Activated naive CD4-positive, alpha-beta T cell (primary cell): ENCODE measurements at places on chromosomes 12 and 14.

- no peak for DNase-seq
Observed at GRCh38 chr12:52759218-52759617, 17.9 kb downstream of the KRT76 start.

DNA sequence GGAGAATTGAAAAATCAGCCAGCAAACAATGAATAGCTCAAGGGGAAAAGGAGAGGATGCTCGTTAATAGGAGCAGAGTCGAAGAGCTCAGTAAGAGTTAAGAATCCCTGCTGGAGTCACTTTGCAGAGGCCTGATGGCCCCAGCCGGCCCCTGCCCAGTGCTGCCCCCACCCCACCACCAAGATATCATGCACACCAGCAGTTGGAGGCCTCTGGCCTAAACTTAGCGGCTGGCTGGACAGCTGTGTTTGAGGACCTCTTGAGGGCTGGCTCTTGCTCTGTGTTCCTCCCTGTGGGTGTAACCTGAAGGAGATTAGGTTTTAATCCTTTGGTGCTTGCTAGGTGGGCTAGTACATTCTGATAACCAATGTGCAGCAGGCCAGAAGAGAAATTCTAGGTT is 142.0 kb downstream of the PLXNC1 start:
- no peak for DNase-seq

- no peak for DNase-seq
Observed at GRCh38 chr14:33414041-33414440, 475.4 kb downstream of the NPAS3 start.

DNA sequence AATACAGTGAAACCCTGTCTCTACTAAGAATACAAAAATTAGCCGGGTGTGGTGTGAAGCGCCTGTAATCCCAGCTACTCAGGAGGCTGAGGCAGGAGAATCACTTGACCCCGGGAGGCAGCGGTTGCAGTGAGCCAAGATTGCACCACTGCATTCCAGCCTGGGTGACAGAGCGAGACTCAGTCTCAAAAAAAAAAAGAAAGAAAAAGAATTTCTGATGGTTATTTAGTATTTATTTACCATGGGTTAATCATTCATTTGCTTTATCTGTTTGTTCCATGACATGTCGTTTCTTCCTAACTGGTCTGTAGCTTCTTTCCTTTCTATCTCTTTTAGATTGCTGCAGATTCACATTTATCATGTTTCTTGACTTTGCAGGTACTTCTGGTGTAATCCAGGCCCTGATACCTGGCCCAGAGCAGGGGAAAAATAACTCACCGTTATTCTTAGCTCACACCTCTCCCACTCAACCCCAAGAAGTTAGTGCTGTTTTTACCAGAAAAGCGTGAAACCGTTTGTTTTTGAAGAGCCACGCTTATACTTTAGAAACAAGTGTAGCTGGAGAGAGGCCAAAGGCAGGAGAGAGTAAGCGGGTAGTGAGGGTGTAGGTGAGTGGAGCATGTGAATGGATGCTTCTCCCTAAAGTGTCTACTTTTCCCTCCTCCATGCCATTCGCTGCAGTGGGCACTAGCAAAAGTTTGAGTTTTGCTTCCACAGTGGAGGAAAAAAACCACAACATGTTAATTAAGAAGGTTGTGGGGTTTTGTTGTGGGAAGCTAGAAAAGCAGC is 45.4 kb downstream of the SRGAP1 start:
- no peak for DNase-seq

DNA sequence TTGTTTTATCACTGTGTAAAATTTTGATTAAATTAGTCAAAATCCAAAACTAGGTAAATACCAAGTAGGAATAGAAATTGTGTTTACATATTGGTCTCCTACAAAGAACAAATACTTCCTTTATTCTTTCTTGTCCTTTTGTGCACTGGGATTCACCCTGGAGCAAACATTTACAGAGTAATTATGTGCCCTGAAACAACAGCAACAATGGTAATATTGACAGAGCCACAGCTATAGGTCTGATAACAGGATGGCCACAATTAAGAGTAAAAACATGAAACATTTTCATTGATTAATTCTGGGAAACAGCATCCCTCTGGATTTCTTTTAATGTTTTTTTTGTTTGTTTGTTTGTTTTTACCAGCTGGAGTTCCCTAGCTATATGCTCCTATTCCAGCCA is 61.2 kb downstream of the SLC38A6 start:
- DNase-seq, result no peak

DNA sequence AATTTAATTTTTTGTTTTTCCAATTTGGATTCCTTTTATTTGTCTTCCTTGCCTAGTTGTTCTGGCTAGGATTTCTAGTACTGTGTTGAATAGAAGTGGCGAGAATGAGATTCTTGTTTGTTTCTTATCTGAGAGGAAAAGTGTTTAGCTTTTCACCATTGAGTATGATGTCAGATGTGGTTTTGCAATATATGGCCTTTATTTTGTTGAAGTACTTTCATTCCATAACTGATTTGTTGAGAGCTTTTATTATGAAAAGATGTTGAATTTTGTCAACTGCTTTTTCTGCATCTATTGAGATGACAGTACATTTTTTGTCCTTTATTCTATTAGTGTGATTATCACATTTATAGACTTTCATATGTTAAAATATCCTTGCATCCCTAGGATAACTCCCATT is 462.0 kb downstream of the CCDC91 start:
- DNase-seq, result no peak

DNA sequence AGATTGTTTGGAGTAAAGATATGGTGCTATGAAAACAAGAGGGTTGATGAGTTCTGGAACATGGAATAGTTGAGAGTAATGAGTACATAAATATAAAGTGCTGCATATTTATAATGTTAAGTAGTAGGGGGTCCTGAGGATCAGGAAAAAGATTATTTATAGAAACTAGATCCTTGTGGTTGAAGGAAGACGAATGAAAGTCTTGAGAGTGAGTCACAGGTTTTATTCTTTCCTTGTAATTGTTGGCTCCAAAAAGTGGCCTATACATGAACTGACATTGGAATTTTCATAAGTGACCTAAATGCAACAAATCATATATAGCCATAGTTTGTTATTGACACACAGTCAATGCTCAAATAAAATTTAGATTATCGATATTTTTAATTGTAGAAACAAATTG is 440.4 kb upstream of the PRICKLE1 start:
- no peak for DNase-seq

DNA sequence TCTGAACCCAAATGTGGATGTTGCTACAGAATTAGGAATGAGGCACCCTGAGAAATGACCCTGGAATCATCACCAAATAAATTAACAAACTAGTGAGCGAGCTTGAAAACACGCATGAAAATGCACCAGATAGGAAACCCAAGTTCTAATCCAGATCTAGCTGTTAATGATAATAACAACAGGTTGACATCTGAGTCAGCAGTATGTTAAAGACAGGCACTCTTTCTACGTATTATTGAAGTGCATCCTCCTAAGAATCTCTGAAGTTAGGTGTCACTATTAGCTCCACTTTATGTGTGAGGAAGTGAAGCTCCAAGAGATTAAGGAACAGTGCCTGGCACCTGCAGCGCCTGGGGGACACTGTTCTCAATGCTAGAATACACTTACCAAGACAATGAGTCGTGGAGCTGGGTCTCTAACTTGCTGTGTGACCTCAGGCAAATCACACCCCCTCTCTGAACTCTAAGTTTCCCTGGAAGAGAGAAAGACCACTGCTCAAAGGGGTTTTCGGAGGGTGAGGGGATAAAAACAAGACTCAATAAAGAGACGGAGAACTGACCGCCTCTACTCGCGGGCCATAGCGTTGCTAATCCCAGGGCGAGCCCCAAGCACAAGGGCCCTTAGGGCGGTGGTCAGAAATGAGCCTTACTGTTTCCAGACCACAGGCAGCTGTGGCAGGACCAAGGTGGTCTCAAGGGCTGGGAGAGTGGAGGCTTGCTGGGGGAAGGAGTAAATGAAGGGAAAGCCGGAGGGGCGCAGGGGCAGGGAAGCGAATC is 2.1 kb downstream of the SLC6A12 start:
- no peak for DNase-seq

DNA sequence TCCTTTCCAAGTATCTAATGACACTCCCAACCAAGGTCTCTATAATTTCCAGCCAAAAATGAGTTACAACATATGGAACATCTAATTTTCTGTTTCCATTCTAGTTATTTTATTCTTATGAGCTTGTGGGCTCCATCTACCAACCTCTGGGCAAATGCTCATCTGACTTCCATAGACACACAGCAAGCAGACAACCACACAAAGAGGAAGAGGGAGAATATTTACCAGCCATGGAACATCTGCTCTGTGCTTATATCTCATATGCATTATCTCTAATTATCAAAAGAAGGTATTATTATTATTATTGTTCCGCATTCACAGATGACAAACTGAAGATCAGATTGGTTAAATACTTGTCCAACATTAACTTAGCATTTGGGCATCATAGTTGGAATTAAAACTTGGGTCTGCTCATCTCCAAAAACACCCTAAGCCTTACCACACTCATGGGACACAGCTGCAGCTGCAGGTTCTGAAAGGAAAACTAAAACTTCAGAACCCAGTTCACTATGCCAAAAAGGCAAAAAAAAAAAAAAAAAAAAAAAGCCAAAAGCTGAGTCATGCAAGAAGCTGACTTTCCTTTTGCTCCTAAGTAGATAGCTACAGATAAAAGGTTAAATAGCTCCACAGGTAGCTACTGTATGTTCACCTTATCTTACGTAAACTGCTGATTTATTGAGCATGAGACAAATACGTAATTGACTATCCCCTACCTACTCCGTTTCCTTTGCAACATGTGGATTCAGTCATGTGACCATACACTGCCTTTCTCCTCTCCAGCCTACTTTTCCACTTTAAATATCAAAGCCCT is 23.6 kb upstream of the TCL1B start:
- no peak for DNase-seq

DNA sequence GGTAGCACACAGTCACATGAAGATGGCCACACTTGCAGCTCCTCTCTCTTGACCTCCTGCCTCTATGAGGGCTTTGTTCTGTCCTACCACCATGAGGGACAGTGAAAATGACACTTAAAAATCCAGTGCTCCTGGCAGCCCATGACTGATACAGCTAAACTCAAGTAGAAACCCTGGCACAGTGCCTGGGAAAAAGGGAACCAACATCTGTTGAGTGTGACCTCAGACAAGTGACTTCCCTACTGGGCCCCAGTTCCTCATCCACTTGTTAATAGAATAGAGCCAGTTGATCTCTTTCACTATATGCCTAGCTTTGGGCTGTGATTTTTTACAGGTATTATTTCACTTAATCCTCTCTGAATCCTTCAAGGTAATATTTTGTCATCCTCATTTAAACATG is 4.8 kb downstream of the GUCY2C start:
- no peak for DNase-seq

- no peak for DNase-seq
Observed at GRCh38 chr12:106068296-106068695, 70.5 kb downstream of the NUAK1 start.

DNA sequence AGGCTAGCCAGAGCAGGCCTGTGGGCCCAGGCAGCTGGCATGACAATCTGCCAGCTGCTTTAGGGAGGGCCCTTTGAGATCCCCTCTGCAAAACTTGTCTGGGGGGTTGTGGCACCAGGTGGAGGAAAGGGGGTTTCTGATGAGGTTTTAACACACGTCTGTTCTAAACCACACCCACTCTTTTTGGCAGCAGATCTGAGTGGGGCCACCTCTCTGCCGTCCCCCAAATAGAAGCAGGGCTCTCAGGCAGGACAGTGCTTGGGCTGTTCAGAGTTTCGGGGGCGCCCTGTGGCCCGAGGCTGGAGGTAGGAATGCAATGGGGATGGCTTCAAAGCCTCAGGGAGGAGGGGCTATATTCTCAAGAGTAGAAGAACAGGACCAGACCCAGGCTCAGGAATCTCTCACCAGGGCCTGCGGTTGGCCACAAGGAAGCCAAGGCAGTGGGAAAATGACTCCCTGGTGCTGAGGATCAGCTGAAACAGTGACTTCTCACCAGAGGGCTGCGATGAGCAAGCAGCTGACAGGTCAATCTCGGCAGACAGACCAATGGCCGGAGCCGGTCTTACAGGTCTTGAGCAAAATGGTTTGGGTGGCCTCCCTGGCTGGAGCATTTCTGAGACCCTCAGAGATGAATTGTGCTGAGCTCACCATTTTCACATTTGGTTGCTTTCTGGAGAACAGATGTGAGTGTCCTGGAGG is 1.5 kb upstream of the KRT5 start:
- no peak for DNase-seq

- DNase-seq, result no peak
Observed at GRCh38 chr12:13229504-13229903, 33.0 kb downstream of the EMP1 start.

GRCh38 chr12:15355766-15356165 is 33.5 kb downstream of the PTPRO start:
- no peak for DNase-seq

- DNase-seq, result no peak
Observed at GRCh38 chr12:4241592-4241991, 32.0 kb upstream of the CCND2 start.

- no peak for DNase-seq
Observed at GRCh38 chr14:99938376-99938775, 126.8 kb upstream of the EVL start.
